ENCODE measurements at places on chromosomes 13 and 19. TPM values are rescaled to one million over a fixed set of nuclear protein-coding genes. Genes with fewer than 3 reads are reported as not detected.

CLEC17A gene
- 0.15 TPM for polyA plus RNA-seq

NECTIN2 gene
- 23.8 TPM for polyA plus RNA-seq

LRRC4B gene
- 0.52 TPM for polyA plus RNA-seq

PLPP2 gene
- polyA plus RNA-seq = 19.2 TPM

PSG2 gene
- polyA plus RNA-seq = not detected

ZNF628 gene
- polyA plus RNA-seq = 4.0 TPM

LRG1 gene
- 18.6 TPM for polyA plus RNA-seq

HIF3A gene
- 25.0 TPM for polyA plus RNA-seq

TSKS gene
- 0.22 TPM for polyA plus RNA-seq

TMPRSS9 gene
- 0.09 TPM for polyA plus RNA-seq

ZNF490 gene
- 0.55 TPM for polyA plus RNA-seq

TINCR gene
- 0.23 TPM for polyA plus RNA-seq

SRRM5 gene
- 0.20 TPM for polyA plus RNA-seq

SPACA4 gene
- not detected for polyA plus RNA-seq

KCNRG gene
- polyA plus RNA-seq = 0.29 TPM

SOX1 gene
- not detected for polyA plus RNA-seq

IZUMO2 gene
- polyA plus RNA-seq = not detected

ELSPBP1 gene
- not detected for polyA plus RNA-seq
